ENCODE measurements at places on chromosomes 2 and 18.

GRCh38 chr2:197208841-197209240 is 101.7 kb downstream of the ANKRD44 start:
- no peak overlapping the region for H3K27ac ChIP-seq
- no peak overlapping the region for H3K4me3 ChIP-seq
- no peak for DNase-seq
- H3K4me1 ChIP-seq: no peaks in the 10 kb centered on the region
- H3K36me3 ChIP-seq: no peaks in the 10 kb centered on the region

GRCh38 chr2:128467321-128467969 is 148.8 kb upstream of the HS6ST1 start:
- no peak overlapping the region for H3K27ac ChIP-seq
- H3K4me1 ChIP-seq: 0 out of 2 replicates have a peak, but pooled peaks cover under 1% of the 10 kb centered on the region
- H3K4me3 ChIP-seq: no peak overlapping the region
- no peak for DNase-seq
- H3K36me3 ChIP-seq: peaks cover 25% of the 10 kb centered on the region

GRCh38 chr2:106269591-106270291 is 75.6 kb upstream of the UXS1 start:
- H3K4me3 ChIP-seq: peak overlapping the region; percentile 73
- H3K36me3 ChIP-seq: peaks cover 8% of the 10 kb centered on the region
- DNase-seq: peak; percentile 41
- H3K27me3 ChIP-seq: peaks cover 30% of the 10 kb centered on the region

- no peak overlapping the region for H3K27ac ChIP-seq
- H3K4me1 ChIP-seq: peaks cover 4% of the 10 kb centered on the region
- no peak for DNase-seq
- H3K4me3 ChIP-seq: no peak overlapping the region
Measured at GRCh38 chr2:239608723-239609122, 207.9 kb upstream of the HDAC4 start.

GRCh38 chr2:73257425-73258125 is 23.5 kb downstream of the CCT7 start:
- no peak overlapping the region for H3K27ac ChIP-seq
- no peaks in the 10 kb centered on the region for H3K27me3 ChIP-seq
- H3K4me1 ChIP-seq: peaks cover 11% of the 10 kb centered on the region

DNA sequence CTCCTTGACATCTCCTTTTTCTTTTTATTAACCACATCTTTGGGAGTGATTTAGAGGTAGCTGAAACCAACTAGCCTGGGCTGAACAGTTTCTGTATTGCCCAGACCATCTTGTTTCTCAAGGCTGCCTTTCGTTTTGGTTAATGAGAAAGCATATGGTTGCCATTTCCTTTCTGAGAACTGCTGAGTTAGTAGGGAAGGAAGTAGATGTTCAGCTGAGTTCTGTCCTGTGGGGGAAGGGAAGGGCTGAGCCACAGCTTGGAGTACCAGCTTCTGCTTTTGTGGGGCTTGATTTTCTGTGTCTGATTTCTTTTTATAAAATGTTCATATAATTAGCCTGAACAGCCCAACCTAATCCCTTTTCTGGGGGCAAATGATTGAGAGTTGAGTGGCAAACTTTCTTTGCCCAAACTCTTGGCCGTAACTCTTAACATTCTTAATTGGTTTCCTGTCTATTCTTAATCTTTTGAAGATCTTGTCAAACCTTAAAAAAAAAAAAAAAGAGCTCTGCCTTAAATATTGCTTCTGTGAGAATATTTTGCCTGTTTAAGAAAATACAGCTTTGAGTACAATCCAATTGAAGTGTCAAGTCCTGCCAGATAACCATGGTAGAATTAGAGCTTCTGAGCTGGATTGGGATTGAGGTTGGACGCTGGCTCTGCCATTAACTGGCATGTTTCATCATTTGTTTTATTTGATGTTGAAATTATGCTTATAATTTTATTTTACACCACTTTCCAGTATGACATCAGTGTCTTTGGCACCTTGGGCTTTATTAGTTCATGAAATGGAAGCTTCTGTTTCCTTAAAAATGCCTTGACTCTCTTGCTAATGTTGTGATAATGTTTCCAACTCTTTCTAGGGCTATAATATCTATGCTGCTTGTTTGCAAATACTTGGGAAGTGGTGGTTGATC is 1.9 kb upstream of the NABP1 start:
- 0 out of 2 replicates have a peak overlapping the region, but pooled peaks have one; percentile 96 for H3K4me3 ChIP-seq
- H3K27ac ChIP-seq: no peak overlapping the region
- H3K4me1 ChIP-seq: peaks cover 17% of the 10 kb centered on the region
- no peaks in the 10 kb centered on the region for H3K36me3 ChIP-seq
- DNase-seq: no peak

GRCh38 chr2:129720360-129720759 is 259.1 kb upstream of the RAB6C start:
- H3K27me3 ChIP-seq: no peaks in the 10 kb centered on the region
- peaks cover 37% of the 10 kb centered on the region for H3K4me1 ChIP-seq
- no peak for DNase-seq
- no peak overlapping the region for H3K27ac ChIP-seq
- H3K4me3 ChIP-seq: no peak overlapping the region

DNA sequence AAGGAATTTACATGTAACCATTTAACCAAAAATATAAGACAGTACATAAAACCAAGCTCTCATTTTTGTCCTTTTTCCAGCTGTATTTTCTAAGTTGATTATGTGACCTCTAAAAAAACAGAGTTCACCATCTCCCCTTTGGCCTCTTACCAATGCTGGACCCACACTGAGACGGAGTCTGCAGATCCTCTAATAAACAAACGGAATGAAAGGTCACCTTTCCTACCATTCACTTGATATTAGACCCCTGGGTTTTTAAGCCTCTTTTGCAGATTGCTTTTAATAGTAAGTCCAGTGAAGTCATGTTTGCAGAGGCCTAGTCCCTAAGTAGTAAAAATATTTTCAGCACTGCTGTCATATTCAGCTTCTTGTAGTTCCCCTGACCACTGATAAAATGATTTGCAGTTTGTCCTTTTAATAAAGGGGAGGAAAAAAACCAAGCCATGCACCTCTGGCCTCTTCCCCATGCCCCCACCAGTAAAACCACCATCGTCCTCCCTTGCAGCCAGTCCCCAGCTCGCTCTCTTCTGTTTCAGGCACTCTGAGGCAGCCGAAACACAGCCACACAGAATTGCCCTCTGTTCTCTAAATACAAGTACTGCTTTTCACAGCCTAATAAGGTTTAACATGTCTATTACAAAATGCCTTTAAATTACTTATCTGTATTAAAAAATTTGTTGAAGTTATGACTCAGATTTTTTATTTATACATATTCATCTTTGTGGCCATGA is 427.5 kb downstream of the PARD3B start:
- H3K36me3 ChIP-seq: no peaks in the 10 kb centered on the region
- H3K27ac ChIP-seq: no peak overlapping the region

DNA sequence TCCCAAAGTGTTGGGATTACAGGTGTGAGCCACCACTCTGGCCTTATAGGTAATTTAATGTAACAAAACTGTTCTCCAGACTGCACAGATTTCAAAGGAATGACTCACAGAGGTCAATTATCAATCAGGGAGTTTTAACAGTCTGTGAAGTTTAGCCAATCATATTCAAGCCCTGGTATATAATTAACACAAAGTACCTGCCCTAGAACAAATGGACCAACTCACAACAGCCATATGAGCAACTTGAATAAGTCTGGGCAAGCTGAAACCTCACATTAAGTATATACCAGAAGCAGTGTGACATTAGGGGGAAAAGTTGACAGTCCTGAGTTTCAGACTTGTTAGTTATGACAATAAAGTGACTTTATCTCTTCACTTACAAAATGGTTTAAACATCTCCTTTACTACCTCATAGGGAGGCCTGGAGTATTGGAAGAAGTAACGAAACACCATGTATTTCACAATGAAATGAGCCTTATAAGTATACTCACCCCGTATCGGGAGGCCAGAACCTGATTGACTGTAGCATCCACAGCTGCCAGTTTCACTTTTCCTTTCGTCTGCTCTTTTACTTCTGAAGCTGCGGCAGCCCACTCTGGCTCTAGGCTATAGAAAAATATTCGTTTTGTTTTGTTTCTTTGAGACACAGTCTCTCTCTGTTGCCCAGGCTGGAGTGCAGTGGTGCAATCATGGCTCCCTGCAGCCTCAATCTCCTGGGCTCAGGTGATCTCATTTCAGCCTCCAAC is 22.2 kb downstream of the PDIA6 start:
- H3K36me3 ChIP-seq: peaks cover 89% of the 10 kb centered on the region
- no peak for DNase-seq

GRCh38 chr2:120703330-120703994 is 32.2 kb upstream of the GLI2 start:
- H3K4me1 ChIP-seq: peaks cover 68% of the 10 kb centered on the region
- no peak overlapping the region for H3K27ac ChIP-seq
- no peaks in the 10 kb centered on the region for H3K36me3 ChIP-seq
- H3K4me3 ChIP-seq: no peak overlapping the region
- no peak for DNase-seq

DNA sequence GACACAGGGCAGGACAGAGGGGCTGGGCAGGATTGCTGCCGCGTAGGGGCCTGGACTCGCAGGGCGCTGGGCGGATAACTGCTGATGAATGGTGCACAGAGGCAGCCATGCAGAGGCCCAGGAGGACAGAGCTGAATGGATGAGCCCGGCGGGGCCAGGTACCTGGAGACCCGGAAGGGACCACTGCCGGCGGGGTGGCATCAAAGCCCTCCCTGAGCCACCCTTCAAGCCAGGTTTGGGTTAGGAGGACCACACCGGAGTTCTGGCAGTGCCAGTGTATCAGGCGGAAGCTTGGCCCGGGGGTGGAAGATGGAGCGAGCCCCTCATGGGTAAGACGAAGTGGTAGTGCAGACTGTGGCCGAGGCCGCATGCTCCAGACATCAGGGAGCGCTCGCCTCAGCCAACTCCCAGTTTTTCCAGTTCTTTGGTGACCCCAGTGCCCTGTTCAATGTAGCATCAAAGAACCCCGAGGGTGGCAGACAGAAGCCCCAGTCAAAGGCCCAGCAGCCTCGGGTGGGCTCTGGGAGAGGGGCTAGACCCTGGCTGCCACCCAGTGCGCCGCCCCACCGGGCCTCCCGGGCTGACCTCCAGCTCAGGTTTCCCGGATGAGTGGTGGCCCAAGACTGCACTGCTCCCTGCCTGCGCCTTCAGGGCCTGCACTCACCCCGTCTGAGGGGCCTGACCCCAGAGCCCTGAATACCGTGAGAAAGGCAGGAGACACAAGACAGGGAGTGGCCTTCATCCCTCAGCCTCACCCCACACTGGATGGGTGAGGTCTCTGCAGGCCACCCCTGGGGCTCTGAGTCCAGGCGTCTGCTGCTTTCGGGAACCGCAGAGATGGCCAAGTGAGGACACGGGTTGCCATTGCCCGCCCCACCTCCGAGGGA is 50.9 kb downstream of the ACAA2 start:
- H3K4me1 ChIP-seq: peaks cover 33% of the 10 kb centered on the region
- no peak overlapping the region for H3K4me3 ChIP-seq
- no peak for DNase-seq
- no peaks in the 10 kb centered on the region for H3K36me3 ChIP-seq

DNA sequence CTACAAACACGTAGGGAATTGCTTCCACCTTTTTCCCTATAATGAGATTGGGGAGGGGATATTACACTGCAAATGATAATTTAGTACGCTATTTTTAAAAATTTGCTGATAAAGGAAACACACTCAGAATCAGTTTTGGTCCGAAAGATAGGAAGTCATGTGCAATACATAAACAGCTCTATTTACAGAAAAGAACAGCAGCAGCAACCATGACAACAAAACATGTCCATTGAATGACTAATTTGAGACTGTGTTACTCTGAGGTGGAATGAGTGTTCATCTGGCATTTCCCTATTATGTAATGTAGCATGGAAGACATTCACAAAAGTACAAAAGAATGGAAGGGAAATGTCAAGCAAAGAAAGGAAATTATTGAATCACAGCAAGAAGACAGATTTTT is 337.2 kb downstream of the NBAS start:
- H3K27me3 ChIP-seq: no peaks in the 10 kb centered on the region
- no peak for DNase-seq
- peak overlapping the region; percentile 71 for H3K27ac ChIP-seq

DNA sequence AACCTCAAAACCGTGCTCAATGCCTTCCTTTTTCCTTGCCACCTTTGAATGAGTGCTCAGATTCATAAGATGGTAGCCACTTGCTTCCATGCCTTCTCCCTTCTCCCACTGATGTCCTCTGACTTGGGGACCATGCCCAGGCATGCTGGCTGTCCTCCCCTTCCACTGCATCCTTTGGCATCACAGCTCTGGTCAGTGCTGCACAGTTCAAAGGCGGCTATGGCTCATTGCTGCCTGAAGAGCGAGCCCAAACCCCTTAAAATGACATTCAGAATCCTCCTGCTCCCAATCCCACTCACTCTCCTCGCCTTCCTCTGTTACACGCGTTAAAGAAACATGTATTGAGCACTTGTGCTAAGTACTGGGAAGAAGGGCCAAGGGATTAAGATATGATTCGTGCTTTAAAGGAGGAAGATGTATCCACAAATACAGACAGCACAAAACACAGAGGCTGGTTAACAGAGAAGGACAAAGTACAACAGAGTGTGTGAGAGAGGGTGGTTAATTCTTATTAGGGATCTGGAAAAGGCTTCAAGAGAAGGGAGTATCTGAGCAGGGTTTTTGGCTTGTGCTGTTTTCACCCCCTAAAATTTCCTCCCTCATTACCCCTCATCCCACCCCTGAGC is 81.8 kb downstream of the CERKL start:
- H3K27ac ChIP-seq: no peak overlapping the region
- no peaks in the 10 kb centered on the region for H3K36me3 ChIP-seq
- H3K4me3 ChIP-seq: no peak overlapping the region
- peaks cover 4% of the 10 kb centered on the region for H3K4me1 ChIP-seq

DNA sequence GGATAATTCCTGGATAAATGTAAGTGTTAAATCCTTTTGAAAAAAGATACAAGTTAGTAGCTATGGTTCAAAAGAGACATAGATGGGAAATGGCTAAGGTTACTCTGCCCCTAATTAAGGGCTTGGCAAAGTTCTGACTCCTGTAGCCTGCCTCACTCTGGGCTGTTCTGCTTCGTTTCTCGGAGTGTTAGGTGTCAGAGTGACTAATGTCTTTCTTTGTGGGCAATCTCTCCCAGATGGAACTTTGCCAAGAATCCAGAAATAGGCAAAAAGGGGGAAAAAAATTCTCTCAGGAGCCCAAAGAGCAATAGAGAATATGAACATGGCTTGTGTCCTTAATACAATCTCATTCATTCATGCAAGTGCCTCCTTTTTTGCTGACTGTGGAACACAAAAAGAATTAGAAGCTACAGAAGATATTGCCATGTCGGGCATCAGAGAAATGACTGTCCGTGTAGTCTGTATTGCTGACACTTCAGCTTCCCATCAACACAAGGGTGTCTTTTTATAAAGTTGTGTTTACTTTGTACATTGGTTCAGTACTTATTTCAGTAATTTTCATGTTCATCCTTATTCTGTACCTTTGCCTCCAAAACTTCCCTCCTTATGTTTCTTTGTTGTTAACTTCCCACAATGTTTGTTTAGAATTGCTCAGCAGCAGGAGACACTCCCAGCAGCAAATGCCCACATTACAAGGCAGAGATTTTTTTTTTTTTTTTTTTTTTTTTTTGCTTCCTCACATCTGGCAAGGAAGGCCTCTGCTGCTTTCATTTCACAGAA is 134.0 kb downstream of the FTCDNL1 start:
- peaks cover 3% of the 10 kb centered on the region for H3K4me1 ChIP-seq
- H3K27ac ChIP-seq: no peak overlapping the region
- H3K36me3 ChIP-seq: no peaks in the 10 kb centered on the region
- DNase-seq: no peak
- no peak overlapping the region for H3K4me3 ChIP-seq
- no peaks in the 10 kb centered on the region for H3K27me3 ChIP-seq

GRCh38 chr18:61900504-61901281 is 7.9 kb upstream of the RNF152 start:
- DNase-seq: no peak
- H3K36me3 ChIP-seq: no peaks in the 10 kb centered on the region
- peaks cover 29% of the 10 kb centered on the region for H3K27me3 ChIP-seq
